ENCODE measurements at places on chromosomes 1 and 21. TPM values are rescaled to one million over a fixed set of nuclear protein-coding genes. Genes with fewer than 3 reads are reported as not detected.
A peak's percentile ranks its signal among the peaks of the same experiment; 100 is the strongest.

- DNase-seq: no peak
These were observed 72.5 kb downstream of the PLPPR5 start for GRCh38 chr1:98932184-98932583.

IVL gene
- total RNA-seq: not detected

SLC6A9 gene
- 26.8 TPM for total RNA-seq

GRCh38 chr1:44553127-44553758 lies 121.0 kb downstream of the TMEM53 start:
- DNase-seq: no peak

DNA sequence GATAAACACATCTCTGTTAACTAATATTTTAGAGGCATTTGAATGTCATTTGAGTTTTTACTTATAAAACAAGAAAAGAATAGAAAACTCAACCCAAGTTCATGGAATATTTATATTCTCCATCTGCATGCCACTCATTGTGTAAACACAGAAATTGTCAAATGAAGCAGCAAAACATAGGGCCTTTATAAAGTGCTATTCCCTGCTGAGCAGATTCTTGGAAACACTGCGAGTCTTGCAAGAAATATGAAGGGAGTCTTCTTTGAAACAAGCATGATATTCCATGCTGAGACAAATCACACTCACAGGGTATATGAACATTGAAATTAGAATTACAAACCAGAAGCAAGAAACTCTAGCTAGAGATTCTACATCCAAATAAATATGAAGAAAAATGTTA lies 655.8 kb downstream of the BRINP3 start:
- DNase-seq: no peak

- no peak for DNase-seq
These were observed 523.3 kb upstream of the RGS18 start for GRCh38 chr1:191634801-191635508.

DNA sequence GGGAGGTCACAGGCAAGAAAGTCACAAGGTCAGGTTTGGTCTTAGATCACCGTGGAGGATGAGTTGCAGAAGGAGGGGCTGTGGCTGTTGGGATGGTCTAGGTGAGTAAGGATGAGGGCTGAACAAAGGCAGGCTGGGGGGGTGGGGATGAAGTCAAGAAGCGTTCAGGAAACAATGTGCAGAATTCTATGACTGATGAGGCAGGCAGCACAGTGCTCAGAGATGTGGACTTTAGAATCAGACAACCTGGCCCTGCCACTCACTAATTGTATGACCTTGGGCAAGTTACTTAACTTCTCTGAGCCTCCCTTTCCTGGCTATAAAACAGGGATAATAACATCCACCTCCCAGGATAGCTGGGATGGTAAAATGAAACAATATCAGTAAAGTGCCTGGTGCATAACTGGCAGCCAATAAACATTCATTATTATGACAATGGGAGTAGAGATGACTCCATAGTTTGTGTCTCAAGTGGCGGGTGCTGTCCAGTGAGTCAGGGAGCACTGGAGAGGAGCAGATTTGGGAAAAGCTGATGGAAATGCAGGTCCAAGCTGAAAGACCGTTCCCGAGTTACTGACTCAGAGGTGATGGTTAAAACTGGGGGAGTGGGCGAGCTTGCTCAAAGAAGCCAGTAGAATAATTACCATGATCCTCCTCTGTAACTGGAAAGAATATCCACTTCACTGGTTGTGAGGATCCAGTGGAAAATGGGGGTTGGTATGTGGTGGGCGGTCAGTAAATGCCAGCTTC lies 2.1 kb downstream of the TIE1 start:
- no peak for DNase-seq

DNA sequence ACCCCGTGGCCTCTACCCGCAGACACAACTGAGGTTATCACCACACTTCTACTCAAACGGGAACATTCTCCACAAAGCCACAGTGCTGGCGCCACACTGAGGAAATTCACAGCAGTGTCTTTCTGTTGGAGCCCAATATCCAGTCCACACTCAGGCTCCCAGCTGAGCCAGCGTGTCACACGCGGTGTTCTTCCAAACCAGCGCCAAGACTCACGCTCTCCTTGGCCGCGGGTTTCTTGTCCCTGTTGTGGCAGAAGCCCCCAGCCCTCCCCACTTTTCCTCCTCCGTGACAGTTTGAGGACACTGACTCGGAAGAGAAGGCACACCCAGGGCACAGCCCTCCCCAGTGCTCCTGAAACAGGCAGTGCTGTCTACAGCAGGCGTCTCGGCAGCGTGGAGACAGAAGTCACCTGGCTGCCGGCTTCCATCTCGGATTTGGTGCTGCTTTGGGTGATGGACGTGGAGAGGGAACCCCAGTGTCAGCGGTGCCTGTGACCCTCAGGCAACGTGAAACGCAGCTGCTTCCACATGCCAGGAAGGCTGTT lies 35.4 kb upstream of the AGPAT3 start:
- no peak for DNase-seq

GRCh38 chr1:202810193-202810614 lies 550 bp upstream of the PCAT6 start:
- DNase-seq: no peak

DNA sequence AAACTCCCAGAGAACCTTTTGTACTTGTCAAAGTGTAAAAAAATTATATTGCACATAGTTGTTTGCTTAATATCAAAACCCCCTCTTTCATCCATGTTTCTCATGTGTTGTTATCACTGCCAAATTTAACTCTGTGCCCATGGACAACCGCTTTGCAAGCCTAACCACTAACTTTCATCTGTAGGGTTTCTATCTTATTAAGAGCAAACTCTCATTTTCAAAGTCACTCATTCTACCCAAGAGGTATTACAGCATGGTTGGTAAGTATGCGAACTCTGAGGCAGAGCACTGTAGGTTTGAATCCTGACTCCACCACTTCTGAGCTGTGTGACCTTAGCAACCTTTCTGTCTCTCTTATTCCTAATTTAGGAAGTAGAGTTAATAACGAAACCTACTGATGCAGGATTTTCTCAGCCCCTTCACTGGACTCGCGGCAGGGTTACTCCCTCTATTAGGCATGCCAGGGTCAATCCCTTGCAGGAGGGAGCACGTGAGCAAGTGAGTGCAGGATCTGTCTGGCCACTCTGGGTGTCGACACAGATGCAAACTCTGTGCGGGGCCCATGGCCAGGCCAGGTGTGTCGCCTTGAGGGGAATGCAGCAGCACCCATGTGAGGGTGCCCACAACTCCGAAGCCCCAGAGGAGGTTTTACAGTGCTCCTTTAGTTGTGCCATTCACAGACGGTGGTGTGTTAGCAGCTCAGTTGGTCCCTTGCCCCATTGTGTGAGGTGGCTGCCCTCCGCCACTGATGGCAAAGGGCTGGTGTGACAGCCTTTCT lies 361.5 kb upstream of the ADGRL2 start:
- no peak for DNase-seq

NT5C1A gene
- 2.8 TPM for total RNA-seq

DNA sequence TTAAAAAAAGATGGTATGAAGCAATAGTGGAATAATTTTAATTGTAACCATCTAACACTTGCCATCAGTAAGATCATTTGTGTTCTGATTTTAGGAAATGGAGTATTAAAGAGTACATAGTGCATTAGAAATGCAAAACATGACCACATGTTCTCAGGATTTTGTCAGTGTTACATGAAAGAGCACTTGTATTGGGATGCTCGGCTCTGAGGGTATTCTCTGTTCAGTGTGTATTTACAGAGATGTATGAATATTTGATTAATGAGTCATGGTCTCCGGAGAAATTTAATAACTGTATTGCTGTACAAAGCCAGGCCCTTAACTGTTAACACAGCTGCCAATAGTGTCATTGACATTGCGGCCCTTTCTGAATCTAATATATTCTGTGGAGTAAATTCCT lies 91.7 kb downstream of the ATG4C start:
- DNase-seq: no peak

GPR61 gene
- total RNA-seq: not detected

PIGV gene
- total RNA-seq: 13.5 TPM

ADGRL4 gene
- 26.2 TPM for total RNA-seq

UBQLN4 gene
- 36.7 TPM for total RNA-seq

SELL gene
- total RNA-seq: 8.5 TPM

FCRL6 gene
- total RNA-seq: not detected

DNA sequence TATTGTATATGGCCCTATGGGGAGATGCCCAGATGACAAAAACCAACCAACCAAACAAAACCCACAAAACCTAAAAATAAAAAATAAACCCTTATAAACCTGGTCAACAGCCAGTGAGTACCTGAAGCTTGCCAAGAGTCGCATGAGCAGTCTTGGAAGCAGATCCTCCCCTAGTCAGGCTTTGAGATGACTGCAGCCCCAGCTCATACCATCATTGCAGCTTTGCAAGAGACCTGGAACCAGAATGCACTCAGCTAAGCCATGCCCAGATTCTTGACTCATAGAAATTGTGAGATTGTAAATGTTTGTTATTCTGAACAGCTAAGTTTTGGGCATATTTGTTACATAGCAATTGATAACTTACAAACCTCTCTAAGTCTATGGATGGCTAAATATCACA lies 326.8 kb downstream of the HLX start:
- no peak for DNase-seq

FOXO6 gene
- not detected for total RNA-seq

GRCh38 chr1:167601442-167602383 lies 28.3 kb upstream of the RCSD1 start:
- DNase-seq: no peak

DNA sequence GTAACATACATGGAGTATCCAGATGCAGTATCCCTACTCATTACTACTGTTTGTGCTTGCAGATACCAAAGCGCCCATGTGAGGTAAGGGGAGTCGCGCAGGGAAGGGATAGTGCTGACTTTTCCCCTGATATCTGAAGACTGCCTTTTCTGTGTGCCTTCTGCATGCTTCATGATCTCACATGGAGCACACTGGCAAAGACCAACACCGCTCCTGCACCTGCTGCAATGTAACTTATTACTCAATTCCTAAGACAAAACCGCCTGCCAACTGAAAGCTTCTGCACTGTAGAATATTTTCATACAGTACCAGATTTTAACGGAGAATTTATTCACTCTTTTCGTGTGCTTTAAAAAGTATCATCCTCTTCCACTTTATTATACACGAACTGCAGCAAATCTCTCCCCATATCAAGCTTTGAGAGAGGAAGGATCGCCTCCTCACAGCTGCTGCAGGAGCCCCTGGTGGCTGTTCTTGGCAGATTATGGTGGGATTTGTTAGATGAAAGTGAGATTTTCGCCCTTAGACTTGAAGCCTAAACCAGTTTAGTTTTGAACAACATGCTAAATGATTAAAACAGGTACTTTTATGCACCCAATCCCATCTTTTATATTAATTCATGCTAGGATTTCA lies 99.1 kb downstream of the PTPN14 start:
- no peak for DNase-seq

GRCh38 chr1:10309243-10310011 lies 89.4 kb upstream of the PGD start:
- DNase-seq: no peak

DNA sequence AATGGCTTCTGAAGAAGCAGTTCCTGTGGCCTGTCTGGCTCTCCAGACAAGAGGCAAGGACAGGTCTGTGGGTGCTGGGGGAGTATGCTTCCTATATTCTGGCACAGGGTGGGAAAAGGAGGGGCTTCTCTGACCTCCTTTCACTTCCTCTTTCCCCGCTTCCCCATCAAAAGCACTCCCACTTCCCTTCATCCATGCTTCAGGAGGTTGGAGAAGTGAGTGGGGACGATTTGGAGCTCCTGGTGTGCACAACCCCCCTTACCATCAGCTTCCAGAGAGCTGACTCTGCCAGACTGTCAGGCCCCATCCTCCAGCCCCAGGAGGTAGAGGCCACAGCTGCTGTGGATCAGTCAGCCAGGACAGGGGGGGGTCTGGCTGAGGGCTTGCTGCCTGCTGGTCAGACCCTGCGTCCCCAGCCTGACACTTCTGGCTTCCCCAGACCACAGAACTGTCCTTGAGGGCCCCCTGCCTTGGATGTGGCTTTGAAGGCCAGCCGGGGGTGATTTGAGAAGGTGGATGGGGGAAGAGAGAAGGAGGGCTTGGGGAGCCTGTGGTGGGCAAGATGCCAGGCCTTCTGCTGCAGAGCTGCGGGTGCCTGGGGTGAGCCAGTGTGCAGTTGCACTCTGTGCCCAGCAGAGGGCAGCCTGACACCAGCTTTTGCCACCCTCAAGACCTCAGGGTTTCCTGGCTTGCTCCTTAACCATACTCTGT lies 21.5 kb upstream of the TMEM222 start:
- peak; percentile 34 for DNase-seq

GRCh38 chr1:109657395-109657794 lies 1.5 kb downstream of the GSTM4 start:
- DNase-seq: no peak

CCDC181 gene
- total RNA-seq: 0.54 TPM

DNA sequence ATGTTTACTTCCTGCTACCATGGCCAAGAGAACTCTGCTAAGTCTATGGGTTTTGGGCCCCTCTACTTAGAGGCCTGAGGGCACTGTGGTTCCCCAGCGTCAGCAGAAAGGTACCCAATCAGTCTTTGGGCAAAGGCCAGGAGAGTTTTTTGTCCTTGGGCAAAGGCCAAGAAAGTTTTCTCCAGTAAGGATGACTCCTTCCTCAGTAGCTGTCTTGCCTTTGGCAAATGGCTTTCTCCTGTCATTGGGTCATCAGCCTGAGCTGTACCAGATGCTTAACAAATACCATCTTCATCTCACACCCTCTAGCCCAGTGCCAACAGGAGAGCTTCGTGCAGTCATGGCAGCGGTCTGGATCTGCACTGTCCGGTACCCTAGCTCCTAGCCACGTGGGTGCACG lies 199.3 kb upstream of the TMEM51 start:
- no peak for DNase-seq

ZNF648 gene
- total RNA-seq: not detected

GRCh38 chr1:238139713-238140112 lies 249.0 kb upstream of the ZP4 start:
- DNase-seq: no peak

GRCh38 chr1:234742622-234743021 lies 132.6 kb upstream of the IRF2BP2 start:
- no peak for DNase-seq

DNA sequence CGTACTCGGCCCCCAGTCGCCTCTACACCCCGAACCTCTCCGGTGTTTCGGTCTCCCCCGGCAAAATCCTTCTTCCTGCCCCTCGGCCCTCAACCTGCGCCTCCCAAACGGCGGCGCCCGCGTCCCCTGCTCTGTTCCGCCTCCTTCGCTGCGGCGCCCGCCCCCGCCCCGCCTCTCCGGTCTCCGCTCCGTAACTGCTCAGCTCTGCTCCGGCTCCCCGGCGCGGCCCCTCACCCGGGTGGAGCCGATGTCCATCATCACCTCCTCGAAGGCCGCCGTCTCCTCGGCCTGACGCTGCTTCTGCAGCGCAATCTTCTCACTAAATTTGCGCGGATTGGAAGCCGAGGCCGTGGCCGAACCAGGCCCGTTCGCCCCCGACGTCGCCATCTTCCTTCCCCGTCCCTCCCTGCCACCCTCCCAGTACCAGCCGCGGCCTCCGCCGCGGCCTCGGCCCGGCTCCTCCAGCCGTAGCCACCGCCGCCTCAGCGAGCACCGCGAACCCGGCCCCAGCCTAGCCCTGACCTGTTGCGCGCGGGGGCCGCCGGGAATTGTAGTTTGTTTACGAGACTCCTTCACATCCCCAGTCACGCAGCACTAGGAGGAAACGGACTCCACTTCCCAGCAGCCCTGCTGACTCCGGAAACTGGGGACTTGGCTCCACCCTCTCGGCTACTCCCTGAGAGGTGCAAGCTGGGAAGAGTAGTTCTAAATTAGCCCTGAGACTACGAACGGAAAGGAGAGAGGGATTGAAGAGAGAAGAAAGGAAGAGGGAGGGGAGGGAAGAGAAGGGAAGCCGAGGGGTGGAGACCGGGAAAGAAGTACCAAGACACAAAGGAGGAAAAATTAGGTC lies at the start of gene CRTC2:
Gene CRTC2 (minus strand): TSS at position 502 of the 850 bp plus-strand sequence. CDS start 115 bp downstream, at position 387.
- DNase-seq: peak; percentile 99

SERBP1 gene
- total RNA-seq: 143 TPM

LDLRAD2 gene
- total RNA-seq: 0.27 TPM

PDE9A gene
- 4.2 TPM for total RNA-seq

OTUD7B gene
- 30.6 TPM for total RNA-seq

SYPL2 gene
- total RNA-seq: 4.2 TPM
